ENCODE measurements at places on chromosomes 4 and X.

GRCh38 chrX:120614816-120615215, 10.9 kb downstream of the MCTS1 start:
- no peak for DNase-seq

GRCh38 chr4:103451341-103451740, 253.2 kb upstream of the CENPE start:
- DNase-seq = no peak

GRCh38 chr4:141640696-141641095, 4.3 kb downstream of the IL15 start:
- no peak for DNase-seq

DNA sequence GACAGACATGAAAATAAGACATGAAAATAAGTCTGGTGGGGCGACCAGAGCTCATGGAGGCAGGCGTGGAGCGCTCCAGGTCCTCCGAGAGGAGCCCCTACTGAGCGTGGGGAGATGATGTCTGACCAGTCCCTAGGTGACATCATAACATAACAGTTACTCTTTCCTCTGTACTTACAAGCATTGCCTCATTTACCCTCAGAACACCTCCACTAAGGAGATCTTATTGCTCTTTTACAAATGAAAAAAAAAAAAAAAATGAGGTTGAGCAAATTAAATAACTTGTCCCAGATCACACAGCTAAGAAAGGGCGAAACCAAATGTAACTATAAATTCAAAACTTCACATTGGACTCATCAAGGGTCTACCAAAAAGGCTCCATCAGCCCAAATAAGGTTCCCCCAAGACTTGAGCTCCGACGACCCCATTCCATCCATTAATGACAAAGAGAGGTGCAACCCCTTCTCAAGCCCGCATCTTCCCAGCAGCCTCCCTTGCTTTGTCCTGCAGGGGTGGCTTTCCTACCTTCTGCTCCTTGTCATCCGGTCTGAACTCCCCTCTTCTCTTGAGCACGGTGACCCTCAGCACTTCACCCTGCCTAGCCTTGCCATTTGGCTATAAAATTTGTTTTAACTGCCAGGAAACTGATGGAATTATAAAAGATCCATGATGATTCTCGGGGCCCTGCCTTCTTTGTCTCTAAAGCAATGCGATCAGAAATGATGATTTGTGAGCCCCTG, 246.7 kb downstream of the DHX15 start:
- no peak for DNase-seq

DNA sequence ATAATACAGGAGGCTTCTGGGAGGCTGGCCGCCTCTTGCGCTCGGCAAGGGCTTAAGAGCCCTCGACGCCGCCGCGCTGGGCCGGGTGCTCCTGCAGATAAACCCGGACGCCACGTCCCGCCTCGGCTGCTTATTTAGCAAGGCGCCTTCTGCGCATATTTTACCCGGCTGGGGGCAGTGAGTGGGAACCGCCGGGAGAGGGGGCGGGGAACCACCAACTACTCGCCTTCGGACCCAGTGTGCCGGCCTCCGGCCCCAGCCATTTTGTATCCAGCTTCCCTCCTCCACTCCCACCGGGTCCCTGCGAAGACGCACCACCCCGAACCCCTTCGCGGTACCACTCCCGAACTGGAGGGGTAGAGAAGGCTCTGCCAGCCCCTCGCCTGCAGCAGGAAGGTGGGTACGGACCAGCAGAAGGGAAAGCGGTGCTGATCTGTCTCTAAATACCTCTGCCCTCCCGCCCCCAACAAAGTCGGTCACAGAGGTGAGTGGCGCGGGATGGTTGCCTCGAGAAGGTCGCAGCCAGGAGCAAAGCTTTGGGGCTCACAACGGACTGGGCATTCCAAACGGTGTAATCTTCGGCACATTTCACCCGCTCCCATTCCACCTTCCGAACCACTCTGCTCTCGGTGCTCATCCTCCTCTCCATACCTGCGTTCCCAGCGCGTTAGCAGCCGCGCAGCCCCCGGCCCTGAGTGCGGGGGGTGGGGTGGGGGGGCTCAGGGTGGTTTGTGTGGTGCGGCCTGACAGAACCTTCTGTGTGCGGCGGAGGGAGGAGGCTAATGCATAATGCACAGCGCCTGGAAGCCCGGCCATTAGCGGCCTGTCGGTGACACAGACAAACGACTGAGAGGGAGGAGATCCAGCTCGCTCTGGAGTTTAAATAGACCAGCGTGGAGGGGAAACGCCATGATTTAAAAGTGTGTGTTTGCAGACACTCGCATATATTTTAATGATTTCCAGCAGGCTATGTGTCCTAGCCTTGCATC, 4.9 kb upstream of the BCOR start:
- no peak for DNase-seq

- DNase-seq = no peak
Measured at GRCh38 chrX:129618997-129619396, 35.8 kb downstream of the APLN start.

DNA sequence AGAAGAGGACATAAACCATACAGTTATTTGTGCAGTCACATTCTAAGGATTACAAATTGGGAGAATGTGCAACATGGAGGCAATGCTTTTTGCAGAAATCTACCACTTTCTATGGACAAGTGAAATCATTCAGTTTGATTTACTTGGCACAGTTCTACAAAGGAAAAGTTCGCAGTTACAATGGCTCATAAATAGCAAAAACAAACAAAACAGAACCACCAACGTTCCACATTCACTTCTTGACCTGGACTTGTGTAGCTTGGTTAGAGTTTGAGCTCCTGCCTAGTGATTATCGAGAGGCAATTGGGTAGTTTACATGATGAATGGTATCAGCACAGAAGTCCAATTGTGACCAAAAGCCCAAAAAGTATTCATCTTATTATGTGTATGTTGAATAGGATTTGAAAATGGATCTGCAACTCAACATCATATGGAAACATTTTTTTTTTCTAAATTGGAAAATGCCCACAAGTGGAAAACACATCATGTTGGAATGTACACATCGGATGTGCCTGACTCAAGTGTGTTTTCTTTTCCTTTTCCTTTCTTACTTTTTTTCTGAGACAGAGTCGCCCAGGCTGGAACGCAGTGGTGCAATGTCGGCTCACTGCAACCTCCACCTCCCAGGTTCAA, 123.8 kb downstream of the LUZP4 start:
- DNase-seq = no peak

GRCh38 chr4:114041117-114041475, 61.6 kb upstream of the ARSJ start:
- DNase-seq = no peak

GRCh38 chrX:118603981-118604380, 108.4 kb downstream of the DOCK11 start:
- peak; percentile 25 for DNase-seq

GRCh38 chrX:40099055-40099958, 1.5 kb upstream of the BCOR start:
- DNase-seq = peak; percentile 51

- no peak for DNase-seq
Measured at GRCh38 chr4:128876200-128876599, 66.7 kb downstream of the JADE1 start.

Measured in CD4-positive, alpha-beta T cell treated with Interleukin-6 at 100 ng/mL for 8 hours (primary cell).